GM23248 (cell line): ENCODE measurements at places on chromosomes 12 and 14. TPM values are rescaled to one million over a fixed set of nuclear protein-coding genes. Genes with fewer than 3 reads are reported as not detected.

GRCh38 chr14:51401272-51401671 lies 161.2 kb downstream of the TMX1 start:
- DNase-seq: peak; percentile 32

GRCh38 chr12:87953256-87953860 lies 75.8 kb downstream of the C12orf50 start:
- DNase-seq: peak; percentile 56

- no peak for DNase-seq
These were observed 113.3 kb downstream of the BCL11B start for GRCh38 chr14:99158646-99159165.

DNA sequence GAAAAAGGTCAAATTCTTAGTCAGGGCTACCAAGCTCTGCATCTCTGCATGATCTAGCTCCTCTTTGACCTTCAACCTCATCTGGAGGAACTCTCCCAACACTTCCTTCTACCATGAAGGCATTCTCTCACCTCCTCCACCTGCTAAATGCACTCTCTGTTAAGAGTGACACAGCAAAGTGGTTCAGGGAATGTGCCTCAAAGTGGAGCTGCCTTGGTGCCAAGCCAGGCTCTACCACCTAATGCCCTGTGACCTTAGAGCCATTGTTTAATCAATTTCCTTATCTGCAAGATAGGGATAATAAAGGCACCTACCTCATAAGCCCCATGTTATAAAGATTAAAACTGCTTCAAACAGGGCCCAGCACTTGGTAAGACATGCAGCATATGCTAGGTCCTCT lies 236.7 kb downstream of the ANO2 start:
- no peak for DNase-seq

DNA sequence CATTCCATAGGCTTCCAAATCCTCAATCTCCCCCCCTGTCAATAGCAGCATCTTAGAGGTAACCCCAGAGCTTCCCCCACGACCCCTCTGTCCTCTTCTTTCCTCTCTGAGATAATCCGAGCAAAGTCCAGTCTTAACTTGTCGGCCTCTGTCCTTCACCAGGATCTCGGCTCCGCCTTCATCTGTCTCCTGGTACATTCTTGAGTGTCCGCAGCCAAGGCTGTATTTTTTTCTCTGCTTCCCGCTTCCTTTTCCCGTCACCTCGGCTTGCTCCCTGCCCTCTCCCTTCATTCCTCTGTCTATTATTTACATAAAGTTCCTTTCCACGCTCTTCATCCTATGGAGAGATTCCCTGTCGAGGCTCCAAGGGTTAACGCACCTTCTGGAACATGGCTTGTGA lies 153.9 kb upstream of the GSC start:
- no peak for DNase-seq

GRCh38 chr12:104999347-104999685 lies 13.2 kb downstream of the NOPCHAP1 start:
- no peak for DNase-seq

GRCh38 chr12:6819106-6820030 lies 2.3 kb upstream of the GPR162 start:
- no peak for DNase-seq

DNA sequence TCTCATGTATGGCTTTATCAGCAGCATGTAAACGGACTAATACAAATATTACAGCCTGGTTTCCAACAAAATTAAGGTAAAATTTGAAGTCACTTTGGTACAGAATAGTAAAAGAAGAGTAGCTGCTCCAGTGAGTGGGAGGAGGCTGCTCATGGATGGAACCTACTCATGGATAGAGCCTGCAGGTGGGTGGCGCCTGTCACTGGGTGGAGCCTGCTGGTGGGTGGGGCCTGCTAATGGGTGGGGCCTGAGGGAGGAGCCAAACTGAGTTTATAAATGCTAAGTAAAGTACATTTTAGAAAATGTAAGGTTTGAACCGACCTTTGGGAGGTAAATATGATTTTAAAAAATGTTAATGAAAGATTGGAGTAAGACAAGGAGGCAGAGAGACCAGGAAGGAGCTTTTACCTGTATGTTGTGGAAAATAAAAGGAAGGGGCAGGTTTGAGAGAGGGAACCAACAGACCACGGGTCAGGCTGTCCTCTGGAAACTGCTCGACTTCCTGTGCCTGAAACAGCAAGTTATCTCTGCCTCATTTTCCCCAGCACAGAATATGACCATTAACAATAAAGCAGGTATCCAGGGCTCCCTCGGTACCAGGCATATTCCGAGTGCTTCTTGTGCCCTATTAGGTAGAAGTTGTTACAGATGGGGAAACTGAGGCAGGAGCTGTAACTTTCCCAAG lies 55.9 kb upstream of the SEL1L start:
- peak; percentile 2 for DNase-seq

GRCh38 chr12:126676434-126676833 lies 1590.5 kb upstream of the TMEM132C start:
- no peak for DNase-seq

The ACSS3 gene
- 1.9 and 3.2 TPM in 2 replicates for total RNA-seq

The AICDA gene
- not detected in 2 replicates for total RNA-seq

The PDE3A gene
- total RNA-seq: 0.38 and 0.43 TPM in 2 replicates

The NAB2 gene
- total RNA-seq: 88.7 and 107 TPM in 2 replicates
